ENCODE measurements at places on chromosomes 16 and 17. TPM values are rescaled to one million over a fixed set of nuclear protein-coding genes. Genes with fewer than 3 reads are reported as not detected.

Gene DHRS7C
- total RNA-seq = not detected

Gene CES3
- total RNA-seq = under 0.01 TPM

Gene WNT3
- total RNA-seq = 6.1 TPM

Gene PDP2
- total RNA-seq = 8.6 TPM

Gene PLD6
- 8.6 TPM for total RNA-seq

Gene PROCA1
- 2.9 TPM for total RNA-seq

Gene PRSS22
- not detected for total RNA-seq

Gene PIGW
- total RNA-seq = 3.3 TPM

Gene SOX15
- total RNA-seq = 1.2 TPM

Gene CPSF4L
- total RNA-seq = not detected

Gene BRIP1
- 6.5 TPM for total RNA-seq

Gene ASGR1
- 18.8 TPM for total RNA-seq

Gene OR1A1
- total RNA-seq = not detected

Gene EXOC3L1
- 1.2 TPM for total RNA-seq

Gene CCL5
- total RNA-seq = not detected

Gene ABCC12
- total RNA-seq = 0.41 TPM

Gene IGFBP4
- total RNA-seq = 7.3 TPM

Gene PDILT
- total RNA-seq = not detected

Gene TP53TG3B
- not detected for total RNA-seq

Gene TBC1D3C
- total RNA-seq = not detected

Gene TP53TG3F
- not detected for total RNA-seq

Gene IRF8
- total RNA-seq = 3.7 TPM

Gene CHD9NB
- total RNA-seq = 0.41 TPM

Gene HOXB3
- total RNA-seq = not detected

Gene GCSH
- total RNA-seq = 31.0 TPM

Gene DUXB
- not detected for total RNA-seq

Gene PRAC2
- total RNA-seq = not detected

Gene TBC1D3B
- total RNA-seq = 1.6 TPM

Gene MT1A
- total RNA-seq = not detected

Gene CLEC3A
- total RNA-seq = under 0.01 TPM

Gene PTX4
- total RNA-seq = not detected

Gene KRT20
- not detected for total RNA-seq

Gene CCL4
- 1.2 TPM for total RNA-seq

Gene ABCC11
- total RNA-seq = 0.41 TPM

Gene SALL1
- 5.3 TPM for total RNA-seq

Gene MYH2
- not detected for total RNA-seq

Gene TNFSF13
- total RNA-seq = 1.2 TPM

Gene CCL3
- 2.0 TPM for total RNA-seq

Gene TPPP3
- 2.0 TPM for total RNA-seq

Gene TMED6
- not detected for total RNA-seq

Measured in frontal cortex (tissue), 4 donors.